CD4-positive, alpha-beta T cell treated with Interleukin-4 for 4 hours (primary cell): ENCODE measurements at places on chromosomes 6 and 20.
A peak's percentile ranks its signal among the peaks of the same experiment; 100 is the strongest.

GRCh38 chr6:169378620-169379381 is 125.2 kb upstream of the THBS2 start:
- DNase-seq = no peak

DNA sequence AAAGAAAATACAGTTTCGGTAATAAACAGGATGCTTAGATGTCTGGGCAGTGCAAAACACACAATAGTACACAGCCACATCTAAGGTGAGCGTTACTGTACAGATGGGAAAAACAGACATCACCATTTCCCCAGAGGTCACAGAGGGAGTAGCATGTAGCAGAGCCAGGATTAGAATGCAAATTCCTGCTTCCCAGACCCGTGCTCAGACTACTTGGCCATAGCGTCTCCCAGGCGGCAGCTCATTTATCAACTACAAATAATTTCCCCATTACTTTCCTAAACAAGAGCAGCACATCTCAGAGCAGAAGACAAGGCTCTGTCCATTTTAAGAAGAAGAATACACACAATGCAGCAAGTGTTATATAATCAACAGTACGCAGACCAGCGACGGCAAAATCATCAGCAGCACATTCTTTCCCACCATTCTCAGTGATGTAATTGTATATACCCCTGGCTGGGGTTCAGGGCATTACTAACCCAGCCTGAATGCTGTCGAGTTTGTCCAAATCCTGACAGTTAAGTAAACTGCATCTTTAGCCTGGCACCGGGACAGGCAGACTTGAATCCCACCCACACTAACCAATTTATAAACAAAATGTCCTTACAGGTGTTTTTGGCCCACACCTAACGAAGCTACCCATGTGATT is 61.9 kb downstream of the CNKSR3 start:
- no peak for DNase-seq

DNA sequence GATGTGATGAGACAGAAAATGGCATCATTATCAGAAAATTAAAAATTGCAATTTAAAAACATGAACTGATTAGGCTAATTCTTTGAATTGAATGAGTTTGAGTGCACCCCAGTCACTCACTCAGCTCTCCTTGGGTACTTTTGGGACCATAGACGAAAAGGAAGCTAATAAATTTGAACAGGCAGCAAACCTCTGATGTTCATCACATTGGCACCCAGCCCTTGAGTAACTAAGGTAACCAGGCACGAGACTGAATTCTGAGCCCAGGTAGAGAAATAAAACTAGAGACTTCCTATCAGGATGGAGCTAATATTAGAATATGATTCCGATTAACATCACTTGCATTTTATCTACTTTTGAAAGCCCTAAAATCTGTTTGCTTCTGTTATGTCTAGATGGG is 80.9 kb upstream of the ISM1 start:
- DNase-seq = no peak

DNA sequence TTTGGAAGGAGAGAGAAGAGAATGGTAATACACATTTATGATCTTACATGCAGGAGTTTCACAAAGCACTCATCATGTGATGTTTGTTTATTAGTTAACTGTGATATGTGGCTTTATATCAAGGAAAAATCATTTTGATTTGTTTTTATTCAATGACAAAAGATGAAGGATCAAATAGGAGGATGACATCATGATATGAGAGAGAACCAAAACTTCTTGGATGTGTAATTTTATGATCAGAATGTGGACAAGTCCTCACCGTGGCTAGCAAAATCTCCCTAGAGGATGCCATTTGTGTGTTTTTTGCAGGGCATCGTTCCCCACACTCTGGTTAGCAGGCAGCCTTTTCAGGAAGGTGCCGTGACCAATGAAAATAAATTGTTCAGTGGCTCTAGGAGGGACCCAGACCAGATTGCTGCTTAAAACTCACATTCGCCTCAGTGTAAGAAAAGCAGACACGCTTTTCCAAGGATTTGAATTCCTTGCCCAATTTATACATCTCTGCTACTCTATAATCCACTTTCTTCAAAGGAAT is 552.7 kb downstream of the NKAIN2 start:
- DNase-seq = no peak

DNA sequence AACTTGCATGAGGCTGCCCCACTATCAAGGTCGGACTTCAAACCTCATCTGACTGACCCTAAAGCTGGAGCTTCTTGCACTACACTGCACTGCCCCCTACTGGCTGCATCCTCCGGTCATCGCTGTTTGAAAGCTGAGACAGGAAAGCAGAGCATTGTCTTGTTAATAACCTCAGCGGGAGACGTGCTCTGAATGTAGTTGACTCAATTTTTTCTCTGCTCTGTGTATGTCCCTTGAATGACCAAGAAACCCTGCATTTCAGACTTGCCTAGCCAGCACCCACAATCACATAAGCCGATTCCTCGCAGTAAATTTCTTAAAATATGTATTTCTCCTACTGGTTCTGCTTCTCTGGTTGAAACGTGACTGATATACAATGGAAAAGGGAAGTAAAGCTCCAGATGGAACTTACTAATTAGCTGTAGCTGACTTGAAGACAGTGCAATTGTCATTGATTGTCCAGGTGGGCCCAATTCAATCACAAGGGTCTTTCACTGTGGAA is 27.8 kb downstream of the TCF21 start:
- peak; percentile 59 for DNase-seq

DNA sequence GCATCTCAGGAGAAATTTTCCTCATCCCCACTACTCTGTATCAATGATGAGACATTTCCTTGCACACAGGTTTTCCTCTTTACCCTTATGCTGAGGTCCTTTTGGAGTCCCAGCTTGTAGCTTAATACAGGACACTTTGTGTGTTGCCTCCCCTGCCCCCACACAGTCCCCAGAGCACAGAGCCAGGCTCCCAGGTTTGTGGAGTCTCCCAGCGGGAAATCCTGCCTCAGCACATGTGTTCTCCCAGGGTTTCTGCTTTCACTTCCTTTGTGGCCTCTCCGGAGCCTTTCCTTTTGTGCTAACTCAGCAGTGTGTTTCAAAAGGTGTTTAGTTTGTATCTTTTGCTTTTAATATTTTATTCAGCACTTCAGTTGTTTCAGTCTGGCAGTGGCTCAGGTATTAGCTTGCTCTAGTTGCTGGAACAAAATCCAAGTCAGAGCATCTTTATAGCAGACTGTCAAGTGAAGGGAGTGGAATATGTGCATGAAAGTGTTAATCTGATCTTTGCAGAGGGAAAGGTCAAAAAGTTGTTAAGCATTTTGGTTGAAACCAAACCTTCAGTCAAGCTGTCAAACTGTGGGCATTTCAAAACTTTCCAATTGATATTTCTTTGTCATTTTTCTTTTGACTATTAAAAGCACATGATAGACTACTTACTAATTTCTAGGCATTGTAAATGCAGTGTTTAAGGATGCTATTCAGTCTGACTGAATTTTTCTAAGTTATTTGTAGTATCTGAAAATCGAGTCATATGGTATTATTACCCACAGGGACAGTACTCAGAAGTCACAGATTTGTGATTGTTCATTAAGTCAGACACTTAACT is 8.6 kb downstream of the SNX9 start:
- DNase-seq = no peak

- DNase-seq = no peak
Measured at GRCh38 chr20:63095718-63096654, 89.2 kb upstream of the BHLHE23 start.

DNA sequence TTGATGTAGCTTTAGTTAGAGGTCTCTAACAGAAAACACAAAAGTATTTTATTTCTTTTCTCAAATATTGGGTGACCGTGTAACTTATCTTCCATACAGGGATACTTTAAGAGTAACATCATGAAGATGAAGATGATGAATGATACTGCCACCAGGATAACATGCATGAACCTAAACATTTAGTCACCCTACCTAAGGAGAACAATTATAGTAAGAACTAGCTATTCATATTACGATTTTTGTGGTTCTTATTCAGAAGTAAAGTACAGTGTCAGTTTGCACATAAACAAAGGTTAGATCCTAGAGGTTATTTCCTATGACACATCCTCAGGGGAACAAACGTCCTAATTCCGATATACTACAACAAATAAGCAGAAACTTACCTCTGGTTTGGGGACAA is 21.0 kb downstream of the CLDN20 start:
- DNase-seq = no peak

DNA sequence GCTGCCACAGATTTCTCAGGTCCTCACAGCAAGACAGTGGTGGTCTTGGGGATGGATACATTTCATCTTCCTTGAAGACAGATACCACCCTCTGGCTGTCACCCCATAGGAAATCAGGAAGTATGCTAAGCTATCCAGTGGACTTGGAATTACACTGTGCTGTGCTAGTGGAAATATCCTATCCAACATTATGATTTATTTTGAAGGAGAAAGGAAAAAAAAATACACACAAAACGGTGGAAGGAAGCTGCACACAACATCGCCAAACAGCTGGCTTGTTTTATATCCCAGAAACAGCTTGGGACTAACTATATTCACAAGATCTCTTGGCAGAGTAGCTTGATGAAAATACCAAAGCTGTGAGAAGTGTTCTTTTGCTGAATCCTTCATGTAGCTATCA is 257.6 kb downstream of the LAMA2 start:
- DNase-seq = no peak

- DNase-seq = no peak
Measured at GRCh38 chr6:3756546-3756945, 5.0 kb upstream of the PXDC1 start.

DNA sequence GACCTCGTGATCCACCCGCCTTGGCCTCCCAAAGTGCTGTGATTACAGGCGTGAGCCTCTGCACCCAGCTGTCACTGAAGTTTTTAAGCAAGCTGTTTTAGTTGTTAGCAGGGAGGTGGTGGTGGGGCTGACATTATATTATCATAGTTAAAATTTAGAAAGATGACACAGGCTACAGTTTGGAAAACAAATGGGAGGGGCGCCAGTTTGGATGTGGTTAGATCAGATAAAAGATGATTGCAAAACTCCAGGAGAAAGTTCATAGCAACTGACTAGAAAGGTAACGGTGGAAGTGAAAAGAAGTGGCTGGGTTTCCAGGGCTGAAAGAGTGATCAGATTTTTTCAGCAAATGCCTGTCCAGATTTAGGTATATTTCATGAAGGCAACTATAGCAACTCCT is 311.9 kb upstream of the CITED2 start:
- no peak for DNase-seq

- no peak for DNase-seq
Measured at GRCh38 chr6:85679445-85680123, 36.9 kb upstream of the SYNCRIP start.

DNA sequence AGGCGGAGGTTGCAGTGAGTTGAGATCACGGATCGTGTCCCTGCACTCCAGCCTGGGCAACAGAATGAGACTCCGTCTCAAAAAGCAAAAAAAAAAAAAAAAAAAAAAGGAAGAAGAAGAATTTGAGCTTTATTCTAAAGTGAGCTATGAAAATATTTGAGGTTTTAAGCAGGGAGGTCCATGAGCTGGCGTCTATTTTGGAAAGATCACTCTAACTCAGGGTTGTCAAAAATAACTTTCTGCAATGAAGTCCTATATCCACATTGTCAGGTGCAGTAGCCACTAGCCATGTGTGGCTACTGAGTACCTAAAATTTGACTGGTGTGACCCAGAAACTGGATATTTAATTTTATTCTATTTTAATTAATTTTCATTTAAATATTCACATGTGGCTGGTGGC is 217.1 kb downstream of the PTPRT start:
- no peak for DNase-seq

GRCh38 chr6:113584767-113585166 is 272.4 kb upstream of the MARCKS start:
- no peak for DNase-seq

DNA sequence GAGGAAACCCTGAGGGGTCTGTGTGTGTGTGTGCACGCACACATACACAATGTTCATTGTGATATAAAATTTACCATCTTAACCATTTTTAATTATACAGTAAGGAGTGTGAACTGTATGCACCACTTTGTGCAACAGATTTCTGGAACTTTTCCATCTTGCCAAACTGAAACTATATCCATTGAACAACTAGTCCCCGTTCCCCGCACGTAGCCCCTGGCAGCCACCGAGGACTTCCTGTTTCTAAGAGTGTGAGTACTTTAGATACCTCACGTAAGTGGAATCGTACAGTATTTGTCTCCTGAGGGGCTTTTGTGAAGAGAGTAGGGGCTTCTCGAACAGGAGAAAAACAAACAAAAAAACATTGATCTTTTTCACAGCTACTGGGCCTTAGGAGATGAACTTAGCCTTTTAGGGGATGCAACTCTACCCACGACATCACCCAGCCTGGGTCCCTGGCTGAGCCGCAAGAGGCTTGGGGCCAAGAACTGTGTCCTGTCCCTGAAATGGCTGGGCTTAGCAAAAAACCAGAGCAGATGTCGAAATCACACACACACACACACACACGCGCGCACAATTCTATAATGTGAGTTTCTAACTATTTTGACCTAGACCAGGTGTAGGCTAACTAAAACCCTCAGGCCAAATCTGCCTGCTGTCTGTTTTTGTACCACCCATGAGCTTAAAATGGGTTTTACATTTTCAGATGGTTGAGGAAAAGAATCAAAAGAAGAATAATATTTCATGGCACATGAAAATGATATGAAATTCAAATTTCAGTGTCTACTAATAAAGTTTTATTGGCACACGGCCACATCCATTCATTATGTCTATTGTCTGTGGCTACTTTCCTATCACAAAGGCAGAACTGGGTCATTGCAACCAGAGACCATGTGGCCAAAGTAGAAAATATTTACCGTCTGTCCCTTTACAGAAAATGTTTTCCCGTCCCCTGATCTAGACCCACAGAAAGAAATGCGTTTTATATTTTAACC is 144.2 kb downstream of the EYA2 start:
- no peak for DNase-seq

GRCh38 chr20:46022411-46023147 is 6.4 kb upstream of the SLC12A5 start:
- DNase-seq = peak; percentile 60

DNA sequence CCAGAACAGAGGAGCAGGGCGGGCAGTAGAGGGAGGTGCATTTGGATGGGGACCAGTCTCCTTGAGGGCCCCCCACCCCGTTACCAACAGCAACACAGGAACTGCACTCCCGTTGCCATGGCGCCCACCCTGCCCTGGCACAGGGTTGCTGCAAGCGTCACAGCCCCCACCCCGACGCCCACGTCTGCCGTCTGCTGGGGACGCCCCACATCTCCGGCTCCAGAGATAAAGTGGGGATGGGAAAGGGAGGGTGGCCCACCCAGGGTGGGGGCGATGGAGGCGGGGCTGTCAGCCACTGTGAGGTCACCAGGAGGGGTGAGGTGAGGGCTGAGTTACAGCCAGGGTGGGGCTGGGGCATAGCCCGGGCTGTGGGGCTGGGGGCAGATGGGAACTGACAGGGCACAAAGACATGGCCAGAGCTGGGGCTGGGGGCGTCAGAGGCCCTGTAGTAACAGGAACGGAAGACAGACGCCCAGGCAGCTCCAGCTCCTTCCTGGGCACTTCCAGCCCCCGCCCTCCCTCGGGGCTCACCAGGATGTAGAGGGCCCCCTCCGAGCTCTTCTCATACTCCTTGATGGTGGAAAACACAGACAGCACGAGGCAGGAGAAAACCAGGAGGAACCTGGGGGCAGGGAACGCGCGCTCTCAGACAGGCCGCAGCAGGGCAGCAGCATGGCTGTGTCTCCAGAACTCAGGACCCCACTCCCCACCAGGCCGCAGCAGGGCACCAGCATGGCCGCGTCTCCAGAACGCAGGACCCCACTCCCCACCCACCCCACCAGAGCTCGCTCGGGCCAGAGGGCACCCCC is 26.0 kb downstream of the KCNQ2 start:
- DNase-seq = no peak
